ENCODE measurements at places on chromosomes 7 and 10. TPM values are rescaled to one million over a fixed set of nuclear protein-coding genes. Genes with fewer than 3 reads are reported as not detected.

The STAG3 gene
- 1.6 TPM for total RNA-seq

- DNase-seq, result no peak
Observed at GRCh38 chr7:27303026-27303425, 60.4 kb downstream of the EVX1 start.

DNA sequence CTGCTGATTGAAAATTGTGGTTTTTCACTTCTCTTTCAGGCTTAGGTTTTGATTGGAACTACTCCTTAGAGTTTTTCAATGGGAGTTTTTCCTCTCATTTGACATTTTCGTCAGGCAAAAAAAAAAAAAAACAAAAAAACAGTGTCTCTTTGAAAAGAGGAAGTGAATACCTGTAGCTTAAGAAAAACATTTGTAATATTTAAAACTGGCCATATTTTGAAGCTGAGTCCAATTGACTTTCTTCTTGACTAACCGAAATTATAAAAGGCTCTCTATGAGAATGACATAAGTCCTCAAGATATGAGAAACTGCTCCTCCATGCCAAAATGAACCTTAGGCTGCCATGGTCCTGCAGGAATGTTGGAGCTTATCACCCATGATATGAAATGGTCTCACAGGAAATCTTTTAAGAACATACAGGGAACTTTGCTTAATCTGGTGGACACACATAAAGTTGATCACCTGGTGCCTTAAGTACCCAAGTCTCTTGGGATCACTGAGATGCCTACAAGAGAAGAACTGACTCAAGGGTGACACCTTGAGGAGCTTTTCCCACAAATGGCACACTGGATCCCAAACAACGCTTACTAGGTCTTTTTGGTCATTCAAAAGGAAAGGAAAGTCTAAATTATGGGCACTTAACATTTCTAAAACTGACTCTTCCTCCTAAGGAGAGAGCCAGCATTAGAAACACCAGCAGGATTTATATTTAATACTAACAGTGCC, 263.4 kb downstream of the CDC14C start:
- no peak for DNase-seq

The OR13A1 gene
- 0.15 TPM for total RNA-seq

GRCh38 chr10:131638049-131638879, 262.5 kb upstream of the PPP2R2D start:
- DNase-seq, result no peak

- no peak for DNase-seq
Observed at GRCh38 chr7:68744036-68744435, 854.2 kb upstream of the AUTS2 start.

DNA sequence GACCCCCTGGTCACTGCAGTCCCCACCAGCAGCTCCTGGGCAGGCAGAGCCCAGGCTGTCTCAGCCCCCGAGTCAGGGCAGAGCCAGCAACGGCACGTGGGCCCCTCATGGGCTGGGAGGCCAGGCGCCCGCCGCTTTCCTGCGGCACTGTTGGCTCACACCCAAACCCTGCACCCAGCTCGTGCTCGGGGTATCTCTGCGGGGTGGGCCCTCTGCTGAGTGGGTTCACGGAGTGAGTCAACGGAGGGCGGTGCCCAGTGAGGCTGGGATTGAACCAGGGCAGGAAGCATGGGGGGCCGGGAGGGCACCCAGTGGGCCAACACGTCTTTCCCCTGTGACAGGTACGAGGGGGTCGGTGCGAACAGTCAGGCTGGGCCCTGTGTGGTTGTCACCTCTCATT, 28.9 kb downstream of the ADAP1 start:
- DNase-seq, result no peak

The VSTM4 gene
- 2.3 TPM for total RNA-seq

The NPSR1 gene
- not detected for total RNA-seq

The MRLN gene
- not detected for total RNA-seq
